ENCODE measurements at places on chromosomes 3 and 15.

DNA sequence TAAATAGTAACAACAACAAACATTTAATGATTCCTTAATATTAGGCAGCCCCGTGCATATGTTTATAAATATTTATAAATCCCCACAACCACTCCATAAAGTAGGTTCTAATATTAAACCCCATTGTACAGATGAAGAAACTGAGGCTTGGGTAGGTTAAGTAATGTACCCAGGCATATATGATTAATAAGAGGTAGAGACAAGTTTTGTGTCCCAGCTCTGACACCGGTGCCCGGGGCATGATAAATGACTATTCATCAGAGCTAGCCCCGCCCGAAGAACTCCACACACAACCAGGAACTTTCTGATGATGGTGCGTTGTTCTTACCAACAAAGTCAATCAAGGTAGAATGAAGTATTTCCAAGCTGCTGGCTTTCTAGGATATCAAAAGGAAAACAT is 19.4 kb downstream of the CDCP1 start:
- no peak for DNase-seq

DNA sequence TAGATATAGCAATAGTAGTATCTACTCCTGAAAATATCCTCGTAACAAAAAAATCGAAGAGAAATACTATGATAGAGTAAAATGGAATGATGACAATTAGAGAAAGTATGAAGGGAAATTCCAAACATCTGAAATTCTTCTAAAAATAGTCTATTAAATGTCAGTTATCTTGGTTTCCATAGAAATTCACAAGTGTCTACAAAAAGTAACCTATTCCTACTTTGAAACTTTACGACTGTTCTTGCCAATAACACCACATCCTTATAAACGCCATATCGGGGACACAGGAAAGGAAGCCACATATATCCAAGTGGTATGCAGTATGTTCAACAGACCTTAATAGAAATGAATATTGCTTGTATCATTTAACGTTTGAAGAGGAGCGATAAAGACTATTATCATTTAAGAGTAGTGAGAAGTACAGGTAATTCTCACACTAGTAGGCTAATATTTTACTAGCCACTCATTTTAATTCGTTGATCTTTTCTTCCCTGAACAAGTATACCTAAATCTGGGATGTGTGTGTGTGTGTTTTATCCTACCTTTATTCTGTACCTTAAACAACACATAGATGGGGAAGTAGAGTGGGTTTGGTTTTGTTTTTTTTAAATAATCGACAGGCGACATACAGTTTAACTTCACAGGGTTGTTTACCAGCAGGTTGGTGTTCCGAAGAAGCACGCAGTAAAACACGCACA is 1.2 kb downstream of the GPR176 start:
- no peak for DNase-seq

DNA sequence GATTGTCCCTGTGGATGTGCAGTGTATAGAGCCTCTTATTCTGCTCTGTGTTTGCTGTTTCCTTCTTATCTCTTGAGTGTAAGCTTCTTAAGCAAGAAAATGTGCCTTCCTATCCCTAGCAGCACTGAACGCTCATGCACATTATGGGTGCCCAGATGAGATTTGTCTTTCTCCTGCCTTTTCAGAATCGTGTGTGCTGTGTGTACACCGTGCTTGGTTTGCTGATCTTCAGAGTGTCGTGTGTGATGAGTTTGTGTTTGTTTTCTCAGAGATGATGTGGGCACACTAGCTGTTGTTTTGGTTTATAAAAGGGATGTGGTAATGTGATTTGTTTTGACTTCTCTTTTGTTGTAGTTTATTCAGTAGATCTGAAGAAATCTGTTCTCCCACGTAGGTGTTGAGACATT is 19.7 kb downstream of the GPR171 start:
- no peak for DNase-seq

GRCh38 chr3:197008436-197009209 is 21.0 kb downstream of the MELTF start:
- no peak for DNase-seq

- DNase-seq = no peak
These were observed 131.8 kb downstream of the ZIC1 start for GRCh38 chr3:147540921-147541320.

Data from AG04450 (cell line).